ENCODE measurements at places on chromosomes 12 and 14.

DNA sequence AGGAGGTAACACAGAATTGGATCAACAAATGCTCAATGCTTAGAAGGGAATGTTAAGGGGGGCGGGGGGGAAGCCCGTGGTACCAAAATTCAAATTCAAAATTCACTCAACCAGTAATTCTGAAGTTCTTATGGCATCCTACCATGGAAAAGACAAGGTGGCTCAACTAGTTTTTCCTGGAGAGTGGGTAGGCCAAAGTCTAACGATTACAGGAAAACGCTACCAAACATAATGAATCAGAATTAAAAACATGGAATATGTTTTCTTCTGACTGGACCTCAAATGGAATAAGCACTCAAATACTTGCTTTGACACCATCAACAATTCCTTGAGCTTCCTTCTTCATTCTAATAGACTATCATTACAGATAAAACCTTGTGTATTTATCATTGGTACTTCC is 2.3 kb downstream of the NACA start:
- no peak for DNase-seq

- no peak for DNase-seq
Measured at GRCh38 chr12:114025935-114026334, 59.8 kb upstream of the RBM19 start.

DNA sequence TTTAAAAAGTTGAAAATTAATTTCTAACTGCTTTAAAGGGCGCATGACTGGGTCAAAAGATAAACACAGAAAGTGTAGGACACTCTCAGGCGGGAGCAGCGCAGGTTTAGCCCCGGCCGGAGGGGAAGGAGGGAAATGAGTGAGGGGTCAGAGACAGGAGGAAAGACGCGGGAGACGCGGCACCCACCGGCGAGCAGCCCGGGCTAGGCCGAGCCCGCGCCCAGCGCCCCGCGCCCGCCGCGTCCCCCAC is 591 bp downstream of the GXYLT1 start:
- DNase-seq = no peak

DNA sequence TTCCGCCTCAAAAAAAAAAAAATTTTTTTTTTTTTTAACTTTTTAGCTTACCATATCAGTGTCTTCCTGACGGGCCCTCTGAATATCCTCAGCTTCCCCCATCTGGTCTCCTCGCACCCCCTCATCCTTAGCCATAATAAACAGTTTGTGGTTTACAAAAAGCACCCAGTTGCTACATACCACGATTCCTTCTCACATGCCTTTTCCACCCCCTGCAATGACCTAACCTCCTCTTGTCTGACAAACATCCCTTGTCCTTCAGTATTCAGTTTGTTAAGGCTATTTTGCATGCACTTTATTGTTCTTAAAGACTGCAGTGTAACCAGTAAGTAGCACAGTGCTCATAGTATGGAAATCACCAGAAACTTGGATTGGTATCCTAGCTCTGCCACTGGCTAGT is 88.5 kb downstream of the PPM1H start:
- DNase-seq = no peak

- DNase-seq = no peak
Measured at GRCh38 chr14:35351897-35352273, 52.7 kb downstream of the NFKBIA start.

- DNase-seq = no peak
Measured at GRCh38 chr12:124152731-124153130, 142.2 kb upstream of the RFLNA start.

DNA sequence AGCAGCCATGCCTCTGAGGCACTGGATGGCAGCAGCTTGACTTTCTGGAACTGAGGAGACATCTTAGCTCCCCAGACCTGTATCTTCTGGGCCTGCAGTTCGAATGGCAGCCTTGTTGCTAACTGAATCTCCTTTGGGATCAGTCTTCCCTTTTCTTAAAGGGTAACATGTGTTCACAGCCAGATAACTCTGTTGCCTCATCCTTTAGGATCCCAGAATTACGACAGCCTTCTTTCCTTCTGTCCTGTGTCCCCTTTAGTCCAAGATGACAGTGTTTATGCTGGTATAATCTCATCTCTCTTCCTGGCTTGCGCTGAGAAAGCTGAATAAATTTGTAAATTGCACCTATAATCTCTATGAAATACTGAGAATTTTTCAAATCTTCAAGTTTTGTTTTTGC is 9.1 kb upstream of the ERC1 start:
- no peak for DNase-seq

DNA sequence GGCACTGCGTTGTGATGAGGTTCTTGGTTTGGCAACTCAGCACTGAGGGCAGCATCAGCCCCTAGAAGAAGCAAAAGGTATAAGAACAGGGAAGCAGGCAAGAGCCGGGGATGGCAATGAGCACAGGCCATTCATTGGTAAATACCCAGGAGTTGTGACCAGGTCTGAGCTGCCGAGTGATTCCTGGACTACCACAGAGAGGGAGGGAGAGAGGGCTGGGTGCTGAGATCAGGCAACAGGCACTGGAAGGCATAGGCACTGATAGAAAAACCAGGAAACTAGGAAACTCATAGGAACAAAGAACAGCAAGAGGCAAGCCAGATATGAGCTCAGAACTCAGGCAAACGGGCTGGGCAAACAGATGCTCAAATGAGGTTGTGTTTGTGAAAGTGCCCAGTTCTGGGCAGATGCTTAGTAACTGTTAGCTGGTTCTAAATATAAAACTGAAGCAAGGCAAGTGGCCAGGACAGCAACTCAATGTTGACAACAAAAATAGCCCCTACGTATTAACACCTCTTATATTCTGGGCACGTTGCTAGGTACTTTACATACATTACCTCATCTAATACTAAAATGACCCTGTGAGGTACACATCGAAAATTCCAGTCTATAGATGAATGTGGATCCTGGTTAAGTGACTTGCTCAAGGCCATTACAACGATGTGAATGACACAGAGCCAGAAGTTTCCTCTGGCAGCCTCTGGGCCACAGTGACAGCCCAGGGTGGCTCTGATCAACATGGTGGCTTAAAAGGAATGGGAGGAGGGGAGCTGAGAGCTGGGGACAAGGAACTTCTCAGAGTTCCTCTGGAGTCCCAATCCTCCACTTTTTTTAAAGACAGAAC is 121.1 kb downstream of the PRMT8 start:
- no peak for DNase-seq

GRCh38 chr12:68335462-68335861 is 3.3 kb upstream of the MDM1 start:
- DNase-seq = no peak

DNA sequence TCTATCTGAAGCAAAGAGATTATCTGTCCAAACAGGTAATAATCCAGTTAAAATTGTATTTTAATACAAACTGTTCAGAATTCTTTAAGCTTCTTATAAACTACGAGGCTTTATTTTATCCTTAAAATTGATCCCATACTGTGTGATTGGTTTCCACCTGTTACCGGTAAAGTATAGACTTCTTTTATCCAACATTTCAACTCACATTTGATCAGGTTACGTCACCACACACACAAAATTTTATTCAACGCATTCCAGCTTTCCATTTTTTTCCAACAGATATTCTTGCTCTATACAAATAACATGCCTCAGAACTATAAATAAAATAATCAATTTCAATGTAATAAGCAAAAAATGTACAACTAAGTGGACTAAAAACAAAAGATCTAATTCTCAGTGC is 4.5 kb downstream of the NOVA1 start:
- DNase-seq = no peak

DNA sequence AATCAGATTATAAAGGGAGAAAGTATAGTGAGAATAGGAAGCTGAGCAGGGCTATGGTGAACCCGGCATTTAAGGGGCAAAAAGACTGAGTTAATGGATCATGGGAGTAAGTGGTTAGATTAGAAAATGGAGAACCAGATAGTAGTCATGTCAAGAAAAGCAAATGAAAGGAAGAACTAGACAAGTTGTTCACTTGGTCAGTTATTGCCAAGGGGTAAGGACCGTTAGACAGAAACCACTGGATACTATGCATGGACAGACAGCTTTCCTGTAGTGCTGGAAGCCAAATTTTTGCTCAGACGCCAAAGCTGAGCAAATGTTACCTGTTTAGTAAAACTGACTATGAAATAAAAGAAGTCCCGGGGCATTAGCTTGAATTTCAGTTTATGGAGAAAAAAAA is 3.8 kb downstream of the LIMA1 start:
- DNase-seq = no peak

DNA sequence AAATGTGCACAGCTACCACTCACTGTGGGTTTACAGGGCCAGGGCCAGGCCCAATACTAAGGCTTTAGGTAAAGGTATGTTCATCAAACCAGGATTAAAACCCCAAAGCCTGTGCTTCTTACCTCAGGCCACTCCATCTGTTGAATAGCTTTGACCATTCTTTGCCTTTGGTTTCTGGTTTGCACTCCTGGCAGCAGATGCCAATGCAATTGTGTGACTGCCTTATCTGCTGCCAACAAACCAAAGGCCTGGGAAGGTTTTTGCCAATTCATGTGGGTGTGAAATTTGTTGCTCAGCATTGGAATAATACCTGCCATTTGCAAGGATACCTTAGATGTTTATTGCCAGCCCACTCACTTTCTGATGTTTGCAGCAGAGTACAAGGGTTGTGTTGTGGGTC is 221.6 kb downstream of the C12orf75 start:
- DNase-seq = no peak

DNA sequence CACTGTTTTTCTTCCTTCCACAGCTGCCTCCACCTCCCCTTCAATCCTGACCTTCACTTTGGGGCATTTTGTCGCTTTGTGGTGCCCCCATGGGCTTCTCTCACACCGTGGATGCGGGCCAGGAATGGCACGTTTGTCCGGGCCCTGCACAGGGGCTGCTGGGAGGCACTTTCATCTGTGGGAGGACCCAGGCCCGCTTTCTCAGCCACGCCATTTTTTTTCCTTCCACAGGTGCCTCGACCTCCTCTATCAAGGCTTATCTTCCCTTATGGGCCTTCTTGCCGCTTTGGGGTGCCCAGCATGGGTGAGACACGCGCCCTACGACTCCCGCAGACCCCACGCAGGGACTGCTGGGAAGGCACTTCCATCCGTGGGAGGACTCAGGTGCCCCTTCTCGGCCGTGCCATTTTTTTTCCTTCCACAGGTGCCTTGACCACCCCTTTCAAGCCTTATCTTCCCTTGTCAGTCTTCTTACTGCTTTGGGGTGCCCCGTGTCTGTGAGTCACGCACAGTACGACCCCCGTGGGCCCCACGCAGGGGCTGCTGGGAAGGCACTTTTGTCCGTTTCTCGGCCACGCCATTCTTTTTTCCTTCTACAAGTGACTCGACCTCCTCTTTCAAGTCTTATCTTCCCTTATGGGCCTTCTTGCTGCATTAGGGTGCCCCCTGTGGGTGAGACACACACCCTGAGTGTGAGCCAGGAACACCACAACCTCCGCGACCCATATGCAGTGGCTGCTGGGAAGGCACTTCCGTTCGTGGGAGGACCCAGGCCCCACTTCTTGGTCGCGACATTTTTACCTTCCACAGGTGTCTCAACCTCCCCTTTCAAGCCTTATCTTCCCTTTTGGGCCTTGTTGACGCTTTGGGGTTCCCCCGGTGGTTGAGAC is 270.7 kb downstream of the ALG10 start:
- no peak for DNase-seq

DNA sequence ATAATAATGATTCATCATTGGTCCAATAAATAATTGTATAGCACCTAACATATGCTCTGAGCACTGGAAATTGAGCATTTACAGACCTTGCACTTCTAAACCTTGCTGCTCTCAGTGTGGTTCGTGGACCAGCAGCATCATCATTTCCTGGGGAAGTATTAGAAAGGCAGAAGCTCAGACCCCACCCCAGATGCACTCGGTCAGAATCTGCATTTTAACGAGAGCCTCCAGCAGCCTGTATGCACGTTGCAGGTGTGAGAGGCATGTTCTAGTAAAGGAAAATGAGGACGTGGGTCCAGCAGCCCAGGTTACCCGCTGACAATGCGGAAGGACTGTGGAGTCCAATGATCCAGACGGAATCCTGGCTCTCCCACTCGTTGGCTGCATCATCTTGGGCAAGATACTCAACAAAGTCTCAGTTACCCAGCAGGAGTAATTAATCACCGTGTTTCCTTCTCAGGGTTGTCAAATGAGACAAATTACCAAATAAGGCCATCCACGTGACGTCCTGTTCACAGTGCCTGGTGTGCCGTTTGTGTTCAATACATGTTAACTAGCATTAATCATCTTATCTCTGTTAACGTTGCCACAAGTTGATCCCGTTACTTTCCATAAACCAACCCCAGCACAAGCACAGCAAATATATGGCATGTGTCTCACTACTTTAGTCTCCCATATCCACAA is 49.2 kb upstream of the CCND2 start:
- no peak for DNase-seq

DNA sequence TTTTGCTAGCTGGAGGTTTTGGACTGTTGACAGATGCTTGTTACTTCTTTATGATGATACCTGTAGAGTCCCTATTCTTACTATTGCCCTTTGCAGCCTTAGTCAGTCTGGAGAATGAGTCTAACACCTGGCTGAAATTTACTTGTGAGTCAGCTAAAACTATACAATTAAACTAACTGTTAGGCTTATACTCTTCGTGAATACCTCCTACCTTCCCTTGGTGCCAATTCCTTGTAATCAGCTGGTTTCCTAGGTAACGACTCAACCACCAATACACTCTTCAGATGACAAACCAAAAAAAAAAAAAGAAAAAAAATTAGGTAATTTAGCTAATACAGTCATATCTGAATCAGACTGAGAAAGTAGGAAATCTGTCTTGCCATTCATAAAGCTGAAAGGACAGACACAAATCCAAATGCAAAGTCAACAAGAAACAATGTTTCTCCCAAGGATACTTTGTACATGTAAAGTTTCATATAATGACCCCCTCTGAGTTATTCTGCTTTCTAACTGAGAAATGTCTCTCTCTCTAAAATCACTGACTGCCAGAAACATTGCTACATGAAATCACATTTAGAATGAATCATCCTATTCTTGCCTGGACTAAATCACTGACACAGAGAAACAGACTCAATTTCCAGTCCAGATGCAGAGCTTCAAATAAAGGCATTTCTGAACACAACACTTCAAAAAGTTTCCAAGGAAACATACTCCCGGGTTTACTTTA is 56.5 kb upstream of the CDKL1 start:
- no peak for DNase-seq

DNA sequence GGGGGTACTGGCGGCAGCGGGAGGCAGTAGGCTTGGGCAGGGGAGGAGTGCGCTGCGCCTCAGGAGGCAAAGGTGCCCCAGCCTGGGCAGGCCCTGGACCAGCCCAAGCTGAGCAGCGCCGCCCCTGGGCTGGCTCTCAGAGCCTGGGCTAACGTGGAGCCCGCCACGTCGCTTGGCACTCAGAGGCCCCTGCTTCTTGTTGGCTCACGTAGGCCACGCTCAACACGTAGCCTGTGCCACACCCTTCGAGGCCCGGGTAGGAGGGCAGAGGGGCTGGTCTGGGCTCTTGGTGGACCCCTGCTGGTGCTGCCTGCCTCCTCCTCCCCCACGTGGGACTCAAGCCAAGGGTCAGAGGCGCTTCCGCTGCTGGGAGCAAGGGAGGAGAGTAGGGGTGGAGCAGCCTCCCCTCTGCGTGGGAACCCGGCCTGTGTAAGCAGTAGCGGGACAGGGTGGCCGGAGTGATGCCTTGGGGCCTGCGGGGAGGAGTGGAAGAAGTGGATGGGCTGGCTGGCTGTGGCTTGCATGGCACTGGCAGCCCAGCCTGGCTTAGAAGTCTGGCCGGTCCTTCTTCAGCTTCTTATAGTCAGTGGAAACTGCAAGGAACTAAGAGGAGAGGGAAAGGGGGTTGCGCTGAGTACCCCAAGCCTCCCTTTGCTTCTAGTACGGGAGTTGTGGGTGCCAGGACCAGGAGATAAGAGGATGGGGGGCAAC is 5.7 kb downstream of the SHMT2 start:
- no peak for DNase-seq
